ENCODE measurements at places on chromosomes 11 and 22.

DNA sequence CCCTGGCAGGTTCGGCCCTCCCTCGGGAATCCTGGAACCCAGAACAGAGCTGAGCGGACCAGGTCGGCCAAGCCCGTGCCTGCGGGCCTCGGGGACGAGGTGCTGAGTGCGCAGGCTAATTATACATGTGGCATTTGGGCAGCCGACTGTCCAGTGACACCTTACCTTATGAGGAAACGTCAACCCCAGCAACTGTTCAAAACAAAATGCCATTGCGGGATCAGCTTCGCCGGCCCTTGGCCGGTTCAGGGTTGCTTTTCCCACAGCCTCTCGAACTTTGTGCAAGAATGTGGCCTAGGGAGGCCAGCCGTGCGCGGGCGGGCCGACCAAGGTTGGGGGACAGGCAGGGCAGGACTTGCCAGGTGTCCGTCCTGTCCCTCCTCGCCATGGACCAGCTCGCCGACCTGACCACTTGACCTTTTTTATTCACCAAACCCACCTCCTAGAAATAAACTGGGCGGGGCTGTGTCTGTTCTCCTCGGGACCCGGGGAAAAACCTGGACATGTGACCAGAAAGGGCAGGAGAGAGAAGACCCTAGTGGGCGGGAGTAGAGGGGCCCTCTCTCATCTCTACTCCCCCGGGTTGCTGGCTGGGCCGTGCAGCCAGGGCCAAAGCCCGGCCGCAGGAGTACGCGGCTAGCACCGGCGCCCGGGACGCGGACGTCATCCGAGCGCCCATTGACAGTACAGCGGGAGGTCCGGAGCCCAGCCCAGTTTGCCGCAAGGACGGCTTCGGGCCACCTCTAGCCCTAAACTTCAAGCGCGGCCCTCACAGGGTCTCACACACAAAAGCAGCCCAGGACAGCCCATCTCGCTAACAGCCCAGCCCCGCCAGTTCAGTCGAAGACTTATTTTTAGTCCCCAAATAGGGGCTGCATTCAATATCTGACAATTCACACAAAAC is 134.3 kb upstream of the C11orf58 start:
- no peak for DNase-seq

- no peak for DNase-seq
These were observed 417.9 kb upstream of the DDI1 start for GRCh38 chr11:103618528-103618927.

- DNase-seq, result no peak
These were observed 35.3 kb upstream of the HORMAD2 start for GRCh38 chr22:30044881-30045493.

- no peak for DNase-seq
These were observed 121.0 kb downstream of the BUD13 start for GRCh38 chr11:116651737-116652237.

- no peak for DNase-seq
These were observed 10.7 kb downstream of the CRY2 start for GRCh38 chr11:45857961-45858474.

DNA sequence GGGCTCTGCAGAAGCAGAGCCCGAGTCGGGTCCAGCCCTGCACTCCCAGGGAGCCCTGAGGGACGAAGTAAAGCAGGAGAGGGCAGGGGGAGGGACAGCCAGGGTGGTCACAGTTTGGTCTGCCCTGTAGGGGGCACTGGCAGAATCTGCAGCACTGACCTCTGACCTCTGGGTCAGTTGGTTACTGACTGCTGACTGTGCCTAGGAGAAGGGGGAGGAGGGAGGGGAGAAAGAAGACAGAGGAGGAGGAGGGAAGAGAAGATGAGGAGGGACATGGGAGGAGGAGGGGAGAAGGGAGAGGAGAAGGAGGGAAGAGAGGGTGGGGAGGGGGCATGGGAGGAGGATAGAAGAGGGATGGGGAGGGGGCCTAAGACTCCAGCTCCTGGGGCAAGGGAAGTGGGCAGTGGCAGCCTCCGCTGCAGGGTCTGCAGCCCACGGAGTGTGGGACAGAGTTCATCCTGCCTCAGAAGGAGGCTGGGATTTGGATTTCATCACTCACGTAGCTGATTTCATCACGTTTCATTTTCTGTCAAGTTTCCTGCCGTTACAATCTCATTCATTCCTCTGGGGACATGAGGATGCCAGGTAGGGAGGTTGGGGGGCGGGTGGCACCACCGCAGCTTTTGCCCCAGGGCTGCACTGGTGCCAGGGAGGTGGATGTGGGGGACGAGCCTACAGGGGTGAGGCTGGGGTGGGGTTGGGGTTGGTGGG is 55.2 kb downstream of the FLRT1 start:
- DNase-seq, result no peak

- no peak for DNase-seq
These were observed 50.7 kb downstream of the NAV2 start for GRCh38 chr11:19763330-19763729.

DNA sequence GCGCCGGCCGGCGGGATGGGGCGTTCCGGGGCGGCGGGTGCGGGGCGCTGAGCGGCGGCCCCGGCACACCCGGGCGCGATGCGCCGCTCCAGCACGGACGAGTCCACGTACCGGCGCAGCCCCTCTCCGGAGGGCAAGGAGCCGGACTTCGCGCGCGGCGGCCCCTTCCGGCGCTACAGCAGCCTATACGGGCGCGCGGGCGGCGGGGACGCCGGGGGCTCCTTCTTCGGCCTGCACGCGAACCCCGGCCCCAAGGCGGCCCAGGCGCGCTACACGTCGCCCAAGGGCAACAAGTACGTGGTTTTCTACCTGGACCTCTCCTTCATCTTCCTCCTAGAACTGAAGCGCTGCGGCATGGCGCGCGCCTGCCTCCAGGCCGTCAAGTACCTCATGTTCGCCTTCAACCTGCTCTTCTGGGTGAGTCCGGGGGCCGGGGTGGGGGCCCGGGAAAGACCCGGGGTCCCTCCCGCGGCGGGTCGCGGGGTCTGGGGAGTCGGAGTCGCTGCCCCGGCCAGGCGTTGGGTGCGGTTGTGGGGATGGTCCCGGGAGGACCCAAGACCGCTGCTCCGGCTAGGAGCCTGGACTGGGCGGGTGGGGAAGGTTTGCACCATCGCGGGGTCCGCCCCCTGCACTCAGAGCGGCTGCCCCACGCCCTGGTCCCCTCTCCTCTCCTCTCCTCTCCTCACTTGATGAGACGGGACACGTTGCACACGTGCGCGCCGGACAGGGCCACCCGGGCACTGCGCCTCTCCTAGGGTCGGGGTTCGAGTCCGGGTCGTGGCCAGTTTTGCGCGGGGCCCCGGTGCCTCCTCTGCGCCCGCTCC is 7.5 kb downstream of the TSPAN4 start:
- DNase-seq, result no peak

DNA sequence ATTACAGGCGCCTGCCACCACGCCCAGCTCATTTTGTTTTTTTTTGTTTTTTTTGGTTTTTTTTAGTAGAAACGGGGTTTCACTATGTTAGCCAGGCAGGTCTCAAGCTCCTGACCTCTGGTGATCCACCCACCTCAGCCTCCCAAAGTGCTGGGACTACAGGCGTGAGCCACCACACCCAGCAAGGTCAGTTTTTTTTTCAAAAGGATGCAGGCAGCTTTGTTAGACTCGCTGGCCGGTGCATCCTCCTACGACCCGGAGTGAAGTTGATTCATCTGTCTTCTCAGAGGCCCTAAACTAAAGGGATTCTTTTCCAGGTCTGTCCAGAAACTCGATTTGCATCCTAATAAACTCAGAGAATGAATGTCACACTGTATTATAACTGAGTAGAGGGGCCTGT is 182.3 kb downstream of the DBX1 start:
- no peak for DNase-seq

All from nucleus accumbens (tissue), 56 donors.